T-helper 22 cell (primary cell): ENCODE measurements at places on chromosomes 3 and 15.

DNA sequence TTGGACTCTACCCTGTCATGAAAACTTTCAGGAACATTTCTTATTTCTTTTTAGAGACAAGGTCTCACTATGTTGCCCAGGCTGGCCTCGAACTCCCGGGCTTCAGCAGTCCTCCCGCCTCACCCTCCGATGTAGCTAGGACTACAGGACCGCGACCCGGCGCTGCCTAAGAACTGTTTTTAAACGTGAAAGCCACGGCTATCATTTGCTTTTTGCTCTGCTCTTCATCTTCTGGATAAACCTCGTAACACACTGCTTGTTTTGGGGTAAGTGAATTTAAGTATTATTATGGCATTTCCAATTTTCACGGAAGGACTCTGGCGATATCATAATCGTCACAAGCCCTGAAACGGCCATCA is 14.3 kb upstream of the CCNL1 start:
- DNase-seq = no peak

DNA sequence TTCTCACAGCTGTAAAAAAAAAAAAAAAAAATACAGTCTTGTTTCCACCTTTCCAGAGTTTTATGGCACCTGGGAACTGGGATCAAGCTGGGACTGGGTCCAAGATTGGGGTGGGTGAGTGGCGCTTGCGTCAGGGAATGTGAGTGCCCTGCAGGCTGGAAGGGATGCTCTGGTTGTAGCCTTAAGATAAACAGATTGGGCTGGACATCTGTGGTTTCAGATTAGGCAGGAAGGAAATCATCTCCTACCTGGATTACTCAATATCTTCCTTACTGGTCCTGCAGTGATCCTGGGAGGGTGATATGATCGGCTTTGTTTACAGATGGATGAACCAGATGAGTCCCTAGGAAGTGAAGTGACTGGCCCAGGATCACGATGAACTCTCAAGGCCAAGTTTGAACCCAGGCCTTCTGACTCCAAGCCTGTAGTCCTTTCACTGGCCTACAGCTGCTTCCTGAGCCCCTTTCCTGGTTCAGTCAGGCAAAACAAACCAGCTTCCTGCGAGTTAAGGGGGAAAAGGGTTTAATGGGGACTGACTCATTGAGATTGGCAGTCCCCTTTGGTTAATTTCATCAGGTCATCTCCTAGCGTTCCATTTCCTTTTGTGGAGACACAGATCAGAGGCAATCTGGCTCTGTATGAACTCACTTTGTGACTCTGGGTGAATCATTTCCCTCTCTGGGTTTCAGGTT is 179.8 kb downstream of the THSD4 start:
- DNase-seq = no peak

DNA sequence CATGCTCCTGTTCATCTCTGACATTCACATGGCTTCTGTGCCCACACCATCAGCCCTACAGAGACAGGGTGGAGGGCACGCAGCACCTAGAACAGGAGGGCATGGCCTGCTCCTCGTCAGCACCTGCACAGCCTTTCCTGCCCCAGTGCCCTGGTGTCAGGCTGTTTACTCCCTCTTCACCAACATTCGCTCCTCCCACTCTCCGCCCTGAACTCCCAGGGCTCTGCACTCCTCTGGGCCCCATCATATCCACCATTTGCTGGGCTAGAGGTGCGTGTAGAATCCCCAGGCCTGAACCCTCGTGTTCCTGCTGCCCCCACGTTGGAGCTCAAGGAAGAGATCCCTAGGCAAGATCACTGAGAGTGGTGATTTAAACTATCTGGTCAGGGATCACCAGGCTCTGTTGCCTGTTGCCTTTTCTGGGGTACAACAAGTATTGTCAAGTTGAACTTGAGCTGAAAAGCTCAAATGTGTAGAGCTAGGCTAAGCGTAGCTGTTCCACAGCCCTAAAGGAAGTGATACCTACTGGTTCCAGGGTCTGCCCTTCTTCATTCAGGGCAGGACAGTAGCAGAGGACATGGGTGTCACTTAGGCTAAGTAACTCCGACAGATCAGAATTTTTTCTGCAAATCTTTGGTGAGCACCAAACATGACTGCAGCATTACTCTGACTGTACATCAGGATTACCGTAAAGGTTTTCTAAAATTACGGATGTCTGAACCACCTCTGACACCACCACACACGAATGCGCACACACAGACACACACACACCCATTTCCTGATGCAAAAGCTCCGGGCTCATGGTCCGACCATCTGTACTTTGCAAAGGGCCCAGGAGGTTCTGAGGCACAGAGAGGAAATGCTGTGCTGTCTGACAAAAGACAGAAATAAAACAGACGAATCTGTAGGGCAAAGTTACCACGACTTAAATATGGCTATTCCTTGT is 43.7 kb upstream of the GNB5 start:
- DNase-seq = no peak

- DNase-seq = no peak
Measured at GRCh38 chr3:3714572-3714971, 84.7 kb upstream of the LRRN1 start.

GRCh38 chr3:20658491-20658890 is 472.5 kb upstream of the SGO1 start:
- DNase-seq = no peak

DNA sequence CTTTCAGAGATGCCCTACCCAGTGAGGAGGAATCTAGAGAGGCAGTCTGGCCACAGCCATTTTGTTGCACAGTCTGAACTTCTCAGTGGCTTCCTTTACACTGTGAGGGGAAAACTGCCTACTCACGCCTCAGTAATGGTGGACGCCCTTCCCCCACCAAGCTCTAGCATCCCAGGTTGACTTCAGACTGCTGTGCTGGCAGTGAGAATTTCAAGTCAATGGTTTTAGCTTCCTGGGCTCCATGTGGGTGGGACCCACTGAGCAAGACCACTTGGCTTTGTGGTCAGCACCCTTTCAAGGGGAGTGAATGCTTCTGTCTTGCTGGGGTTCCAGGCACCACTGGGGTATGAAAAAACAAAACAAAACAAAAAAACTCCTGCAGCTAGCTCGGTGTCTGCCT is 663.2 kb upstream of the ZNF385D start:
- no peak for DNase-seq
